ENCODE measurements at places on chromosomes 7 and 10.

- DNase-seq = no peak
Measured at GRCh38 chr7:150923196-150923595, 54.9 kb downstream of the KCNH2 start.

DNA sequence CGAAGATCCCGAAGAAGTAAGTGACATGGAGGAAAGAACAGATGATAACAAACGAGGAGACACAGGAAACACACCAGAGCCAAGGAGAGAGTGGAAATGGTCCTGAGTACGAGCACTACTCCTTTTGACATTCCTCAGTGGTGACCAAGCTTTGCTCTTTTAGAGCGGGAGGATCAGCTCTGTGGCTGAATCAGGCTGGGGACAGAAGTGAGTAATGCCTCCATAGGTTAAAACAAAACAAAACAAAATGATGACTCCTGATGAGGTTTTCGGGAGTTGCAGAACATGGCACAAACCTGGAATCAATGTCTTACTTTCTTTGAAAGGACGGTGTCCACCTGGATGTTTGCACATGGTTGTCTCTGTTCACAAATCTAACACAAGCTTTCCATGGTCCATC, 30.3 kb upstream of the TCF7L2 start:
- DNase-seq = no peak

DNA sequence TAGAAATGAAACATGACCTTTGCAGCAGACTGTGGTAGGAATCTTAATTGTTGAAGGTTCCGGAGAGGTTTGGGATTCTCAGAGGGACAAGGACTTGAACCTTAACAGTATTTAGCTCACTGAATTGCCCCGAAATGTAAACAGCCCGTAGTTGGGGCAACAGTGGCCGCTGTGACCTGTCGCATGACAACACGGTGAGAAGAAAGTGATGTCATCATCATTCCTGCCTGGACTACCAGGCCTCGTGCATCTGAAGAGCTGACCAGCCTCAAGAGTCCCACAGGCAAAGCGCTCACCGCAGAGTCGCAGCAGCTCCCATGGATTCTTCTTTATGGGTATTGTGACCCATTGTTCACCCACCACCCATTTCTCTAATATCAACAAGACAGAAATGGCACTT, 250.6 kb downstream of the KLF6 start:
- DNase-seq = no peak

DNA sequence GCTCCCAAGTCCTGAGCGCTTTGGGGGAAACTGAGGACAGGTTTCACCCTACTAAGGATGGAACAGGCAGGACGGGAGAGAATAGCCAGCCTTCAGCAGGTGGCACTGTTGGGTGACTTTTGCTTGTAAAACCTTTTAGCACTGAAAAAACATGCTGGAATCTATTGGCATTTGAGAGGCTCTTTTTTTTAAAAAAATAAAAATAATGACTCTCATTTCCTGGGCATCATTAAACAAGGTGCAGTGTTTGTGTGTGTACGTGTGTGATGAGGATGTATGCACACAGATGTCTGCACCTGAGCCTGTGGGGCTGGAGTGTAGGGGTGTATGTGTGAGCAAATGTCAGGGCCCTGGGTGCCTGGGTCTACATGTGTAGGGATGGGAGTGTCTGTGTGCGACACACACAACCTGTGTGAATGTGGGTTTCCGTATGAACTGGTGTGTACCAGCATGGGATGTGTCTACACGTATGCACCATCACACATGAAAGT, 177.9 kb downstream of the RPS24 start:
- DNase-seq = no peak

DNA sequence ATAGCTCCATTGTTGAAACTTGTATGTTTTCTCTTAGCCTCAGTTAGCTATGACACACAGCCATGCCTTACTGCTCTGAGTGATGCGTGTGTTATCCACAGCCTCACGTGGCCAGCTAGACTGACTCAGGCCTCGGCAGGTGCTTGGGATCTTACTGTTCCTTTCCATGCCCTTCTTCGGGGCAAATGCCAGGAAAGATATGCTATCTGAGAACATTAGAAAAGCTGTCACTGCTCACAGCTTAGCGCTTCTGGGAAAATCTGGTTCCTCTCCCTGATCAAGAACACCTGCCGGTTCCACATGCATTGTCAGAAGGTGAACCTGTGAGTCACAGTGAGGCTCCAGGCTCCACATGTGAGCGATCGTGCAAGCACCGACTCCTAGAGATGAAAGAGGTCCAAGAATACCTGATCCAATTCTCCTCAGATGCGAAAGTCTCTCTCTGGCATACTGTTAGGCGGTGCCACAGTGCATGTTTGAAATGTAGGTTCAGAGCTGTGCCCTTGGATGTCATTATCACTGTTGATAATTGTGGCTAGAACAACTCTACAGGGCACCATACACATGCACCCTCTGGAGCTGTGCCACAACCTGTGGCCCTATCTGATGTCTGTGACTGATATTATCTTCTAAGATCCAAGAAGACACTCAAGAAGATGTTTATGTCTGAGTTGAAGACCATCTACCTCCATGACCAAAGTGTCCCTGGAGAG, 247.8 kb upstream of the IGFBP3 start:
- no peak for DNase-seq

DNA sequence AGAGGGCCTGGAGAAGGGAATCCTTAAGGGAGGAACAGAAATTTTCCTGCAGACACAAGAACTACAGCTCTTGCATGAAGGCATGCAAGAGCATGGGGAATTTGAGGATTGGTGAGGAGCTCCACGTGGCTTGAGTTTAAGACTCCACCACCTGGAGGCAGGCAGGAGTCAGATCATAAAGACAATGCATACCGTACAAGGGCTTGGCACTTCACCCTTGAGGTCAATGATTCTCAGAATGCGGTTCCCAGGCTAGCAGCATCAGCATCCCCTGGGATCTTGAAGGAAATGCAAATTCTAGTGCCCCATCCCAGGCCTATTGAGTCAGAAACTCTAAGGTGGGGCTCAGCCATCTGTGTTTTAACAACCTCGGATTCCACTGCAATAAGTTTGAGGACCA, 143.8 kb downstream of the C7orf25 start:
- no peak for DNase-seq

DNA sequence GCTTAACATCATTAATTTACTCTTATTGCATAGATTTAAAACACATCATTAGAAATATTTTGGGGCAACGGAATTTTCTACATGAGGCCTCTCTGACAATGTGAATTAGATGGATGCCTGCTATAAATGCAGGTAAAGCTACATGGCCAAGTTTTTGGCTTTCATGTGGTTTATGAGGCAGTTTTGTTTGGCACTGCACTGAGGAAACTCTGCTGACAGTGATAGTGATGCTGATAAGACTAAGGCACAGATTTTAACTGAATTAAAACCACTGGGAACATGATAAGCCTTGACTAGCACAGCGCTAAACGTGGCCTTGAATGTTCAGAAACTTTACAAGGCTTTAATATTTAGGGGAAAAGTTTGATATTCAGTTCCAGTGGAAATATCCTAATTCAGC, 114.3 kb upstream of the NOBOX start:
- no peak for DNase-seq

DNA sequence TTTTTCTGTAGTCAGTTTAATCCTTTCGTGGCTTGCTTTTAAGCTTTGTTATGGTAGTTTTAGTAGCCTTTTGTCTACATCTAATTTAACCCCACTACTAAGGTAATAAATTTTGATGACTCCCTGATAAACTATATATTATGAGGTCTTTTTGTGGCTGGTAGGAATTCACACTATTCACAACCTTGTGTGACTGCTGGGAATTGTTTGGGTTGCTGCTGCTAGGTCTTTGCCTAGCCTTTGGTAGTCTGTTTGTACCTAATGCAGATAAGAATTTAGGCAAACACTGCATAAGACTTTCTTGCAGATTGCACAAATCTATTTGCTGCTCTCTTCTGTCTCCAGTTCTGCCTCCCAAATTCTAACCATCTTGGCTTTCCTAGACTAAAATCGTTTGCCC, 58.3 kb downstream of the SHOC2 start:
- no peak for DNase-seq

DNA sequence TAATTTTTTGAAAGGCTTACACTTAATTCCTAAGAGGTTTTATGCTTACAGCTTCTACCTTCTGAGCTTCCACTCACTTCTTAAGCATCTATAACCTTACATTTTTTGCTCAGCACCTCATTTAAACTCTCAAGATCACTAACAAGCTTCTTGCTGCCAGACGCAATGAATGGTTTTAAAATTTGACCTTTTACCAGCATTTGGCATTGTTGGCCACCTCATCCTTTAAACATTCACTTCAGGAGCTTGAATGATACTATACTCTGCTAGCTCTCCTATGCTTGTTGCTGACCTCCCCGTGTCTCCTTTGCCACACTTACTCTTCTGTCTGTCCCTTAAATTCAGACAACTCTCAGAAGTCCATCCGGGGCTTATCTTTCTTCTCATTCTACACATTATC, 37.7 kb upstream of the ODAD2 start:
- no peak for DNase-seq

- DNase-seq = no peak
Measured at GRCh38 chr7:44748948-44749731, 493 bp downstream of the ZMIZ2 start.

DNA sequence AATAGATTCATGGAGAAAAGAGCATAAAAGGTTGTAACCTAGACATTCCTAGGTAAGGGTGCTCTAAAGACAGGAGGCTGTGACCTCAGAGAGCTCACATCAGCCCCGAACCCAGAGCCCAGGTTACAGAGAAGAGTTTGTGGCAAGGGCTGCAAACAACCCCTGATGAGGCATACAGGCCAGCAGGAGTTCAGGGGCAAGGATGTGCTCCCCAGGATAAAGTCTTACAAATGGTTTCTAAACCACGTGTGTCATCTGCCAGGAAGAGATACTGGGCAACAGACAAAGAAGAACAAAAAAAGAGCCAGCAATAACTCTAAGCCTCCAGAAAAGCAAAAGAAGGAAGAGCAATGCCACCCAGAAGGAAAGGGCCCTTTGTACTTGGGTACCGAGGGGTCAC, 27.7 kb downstream of the NCAPG2 start:
- DNase-seq = no peak

DNA sequence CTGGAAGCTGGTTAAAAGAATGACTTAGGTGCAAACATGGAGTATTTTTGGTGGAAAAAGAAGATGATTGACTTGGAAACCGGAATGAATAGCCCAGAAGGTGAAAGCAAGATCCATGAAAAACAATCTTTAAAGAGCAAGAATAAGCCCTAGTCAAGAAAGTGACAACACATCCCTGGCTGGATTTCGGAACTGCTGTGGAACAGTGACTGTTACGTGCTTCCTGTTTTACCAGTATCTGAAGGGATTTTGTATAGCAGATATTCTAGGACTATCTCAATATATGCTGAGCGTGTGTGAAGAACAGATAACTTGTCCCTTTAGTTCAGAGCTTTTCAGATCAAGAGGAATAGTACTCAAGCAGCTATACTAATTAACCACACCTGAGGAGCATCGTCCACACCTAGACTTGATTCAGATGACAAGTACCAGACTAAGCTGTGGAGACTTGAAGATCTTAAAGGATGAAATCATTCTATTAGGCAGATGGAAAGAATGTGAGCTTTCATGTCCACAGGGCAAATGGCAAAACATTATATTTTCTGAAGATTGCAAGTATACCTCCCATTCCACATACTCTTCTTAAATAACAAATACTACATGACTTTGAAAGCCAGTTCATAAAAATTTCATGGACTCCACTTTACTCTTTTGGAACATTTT, 11.5 kb upstream of the TES start:
- DNase-seq = no peak

DNA sequence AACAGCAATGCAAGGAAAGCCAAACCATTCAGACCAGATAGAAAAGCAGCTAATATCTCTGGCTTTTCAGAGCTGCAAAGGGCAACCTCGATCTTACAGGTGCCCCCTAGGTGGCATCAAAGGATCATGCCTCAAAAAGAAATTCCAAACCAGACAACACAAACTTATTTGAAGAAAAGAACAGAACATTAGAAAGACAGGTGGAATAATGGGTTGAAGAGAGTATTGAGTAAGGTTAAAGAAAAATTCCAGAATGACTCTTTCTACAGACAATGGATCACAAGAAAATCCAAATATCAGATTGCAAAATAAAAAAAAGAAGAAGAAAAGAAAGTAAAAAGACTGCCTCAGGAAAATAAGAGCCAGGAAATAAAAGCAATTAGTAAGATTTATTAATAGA, 213.7 kb downstream of the ELMO1 start:
- DNase-seq = no peak

- no peak for DNase-seq
Measured at GRCh38 chr7:94176694-94177200, 172.6 kb upstream of the BET1 start.

GRCh38 chr10:89684604-89685003, 16.8 kb upstream of the KIF20B start:
- no peak for DNase-seq

DNA sequence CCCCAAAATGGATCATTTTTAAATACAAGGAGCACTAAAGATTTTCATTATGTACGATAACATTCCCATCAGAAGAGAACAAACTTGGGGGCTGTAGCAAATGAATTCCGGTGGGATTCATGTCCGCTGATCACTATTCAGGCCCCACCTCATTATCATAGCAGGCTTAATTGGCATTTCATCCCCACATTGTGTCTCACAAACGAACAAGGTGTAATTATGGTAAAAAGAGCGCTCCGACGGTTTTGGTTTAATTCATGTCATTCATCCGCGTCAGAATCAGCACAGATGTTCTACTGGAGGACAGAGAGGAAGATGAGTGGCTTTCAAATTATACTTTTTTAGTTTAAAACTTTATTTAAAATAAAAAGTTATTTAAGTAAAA, 124.7 kb downstream of the MAD1L1 start:
- no peak for DNase-seq

Measured in stimulated activated CD8-positive, alpha-beta memory T cell treated with anti-CD3 and anti-CD28 coated beads, Interleukin-7, amount 100 ng/mL, for 4 hours (primary cell).